ENCODE measurements at places on chromosomes 2 and 18. TPM values are rescaled to one million over a fixed set of nuclear protein-coding genes. Genes with fewer than 3 reads are reported as not detected.

The CYP26B1 gene
- polyA plus RNA-seq, result 5.0 TPM

The OTOS gene
- polyA plus RNA-seq, result not detected

The TRIM43 gene
- not detected for polyA plus RNA-seq

The GRHL1 gene
- 10.1 TPM for polyA plus RNA-seq

The ARHGAP15 gene
- polyA plus RNA-seq, result 6.3 TPM

The TUBB8B gene
- polyA plus RNA-seq, result 0.65 TPM

Data from spinal cord (tissue), 10 donors.